Astrocyte (in vitro differentiated cells and primary cell): ENCODE measurements at places on chromosomes 1 and 21. TPM values are rescaled to one million over a fixed set of nuclear protein-coding genes. Genes with fewer than 3 reads are reported as not detected.

RHD gene
- total RNA-seq, result not detected in 2 replicates

FAM72A gene
- 8.4 and 8.8 TPM in 2 replicates for total RNA-seq

KLHDC9 gene
- 1.5 and 1.8 TPM in 2 replicates for total RNA-seq

- DNase-seq, result no peak
- no peak overlapping the region for H3K4me3 ChIP-seq
- H3K27ac ChIP-seq, result no peak overlapping the region
- H3K36me3 ChIP-seq, result peaks cover 2% of the 10 kb centered on the region
- no peaks in the 10 kb centered on the region for H3K27me3 ChIP-seq
Measured at GRCh38 chr1:44867801-44868200, 24.7 kb upstream of the PTCH2 start.

CHI3L1 gene
- 0.20 and 0.34 TPM in 2 replicates for total RNA-seq

DNA sequence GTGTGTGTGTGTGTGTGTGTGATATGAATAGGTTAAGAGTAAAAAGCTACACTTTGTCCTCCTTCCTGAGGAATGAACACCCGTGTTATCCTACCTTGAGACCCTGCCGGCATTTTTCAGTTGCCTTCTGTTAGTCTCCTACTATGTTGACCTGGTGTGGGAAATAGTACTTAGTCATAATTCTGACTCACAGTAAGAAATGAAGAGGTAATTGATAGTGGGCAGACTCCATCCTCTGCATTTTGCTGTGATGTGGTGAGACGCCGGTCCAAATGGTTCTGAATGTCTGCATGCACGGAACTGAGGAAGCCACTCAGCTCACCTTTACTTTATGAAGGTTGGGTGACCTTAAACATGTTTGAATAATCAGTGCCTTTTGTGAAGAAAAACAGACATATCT lies 12.6 kb downstream of the CD101 start:
- H3K4me3 ChIP-seq, result no peak overlapping the region
- peak overlapping the region; percentile 18 for H3K27ac ChIP-seq
- peak; percentile 64 for DNase-seq
- H3K36me3 ChIP-seq, result no peaks in the 10 kb centered on the region
- peaks cover 14% of the 10 kb centered on the region for H3K4me1 ChIP-seq
- H3K27me3 ChIP-seq, result no peaks in the 10 kb centered on the region

GRCh38 chr1:210650403-210650802 lies 321.7 kb downstream of the HHAT start:
- H3K4me3 ChIP-seq, result no peak overlapping the region
- DNase-seq, result no peak
- peaks cover 12% of the 10 kb centered on the region for H3K4me1 ChIP-seq
- no peaks in the 10 kb centered on the region for H3K36me3 ChIP-seq
- peaks cover 10% of the 10 kb centered on the region for H3K27me3 ChIP-seq
